ENCODE measurements at places on chromosomes 7 and 10.

DNA sequence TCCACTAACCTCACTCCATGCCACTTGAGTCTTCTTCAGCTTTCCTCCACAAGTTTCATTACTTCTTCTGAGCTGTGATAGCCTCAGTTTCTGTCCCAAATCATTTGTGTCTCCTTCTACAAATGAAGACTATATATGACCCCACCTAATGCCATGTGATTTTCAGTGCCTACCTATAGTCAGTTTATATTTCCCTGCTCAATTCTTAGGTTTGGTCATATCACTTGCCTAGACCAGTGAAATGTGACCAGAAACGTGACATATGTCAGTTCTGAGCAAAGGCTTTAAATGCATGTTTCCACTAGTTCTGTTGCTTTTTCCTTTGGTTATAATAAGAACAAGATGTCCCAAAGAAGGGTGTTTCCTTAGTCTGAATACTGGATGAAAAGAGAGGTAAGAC is 24.6 kb upstream of the REEP3 start:
- H3K4me3 ChIP-seq, result no peak overlapping the region
- H3K27ac ChIP-seq, result no peak overlapping the region
- H3K27me3 ChIP-seq, result no peaks in the 10 kb centered on the region
- H3K36me3 ChIP-seq, result no peaks in the 10 kb centered on the region
- no peaks in the 10 kb centered on the region for H3K4me1 ChIP-seq

GRCh38 chr7:147509035-147509501 is 1081.5 kb upstream of the C7orf33 start:
- no peaks in the 10 kb centered on the region for H3K36me3 ChIP-seq
- DNase-seq, result no peak
- H3K27me3 ChIP-seq, result no peaks in the 10 kb centered on the region
- no peaks in the 10 kb centered on the region for H3K4me1 ChIP-seq
- no peak overlapping the region for H3K4me3 ChIP-seq

GRCh38 chr7:127474457-127474856 is 81.9 kb upstream of the ZNF800 start:
- H3K27me3 ChIP-seq, result no peaks in the 10 kb centered on the region
- no peak overlapping the region for H3K4me3 ChIP-seq
- no peaks in the 10 kb centered on the region for H3K36me3 ChIP-seq
- DNase-seq, result no peak
- no peaks in the 10 kb centered on the region for H3K4me1 ChIP-seq
- no peak overlapping the region for H3K27ac ChIP-seq

DNA sequence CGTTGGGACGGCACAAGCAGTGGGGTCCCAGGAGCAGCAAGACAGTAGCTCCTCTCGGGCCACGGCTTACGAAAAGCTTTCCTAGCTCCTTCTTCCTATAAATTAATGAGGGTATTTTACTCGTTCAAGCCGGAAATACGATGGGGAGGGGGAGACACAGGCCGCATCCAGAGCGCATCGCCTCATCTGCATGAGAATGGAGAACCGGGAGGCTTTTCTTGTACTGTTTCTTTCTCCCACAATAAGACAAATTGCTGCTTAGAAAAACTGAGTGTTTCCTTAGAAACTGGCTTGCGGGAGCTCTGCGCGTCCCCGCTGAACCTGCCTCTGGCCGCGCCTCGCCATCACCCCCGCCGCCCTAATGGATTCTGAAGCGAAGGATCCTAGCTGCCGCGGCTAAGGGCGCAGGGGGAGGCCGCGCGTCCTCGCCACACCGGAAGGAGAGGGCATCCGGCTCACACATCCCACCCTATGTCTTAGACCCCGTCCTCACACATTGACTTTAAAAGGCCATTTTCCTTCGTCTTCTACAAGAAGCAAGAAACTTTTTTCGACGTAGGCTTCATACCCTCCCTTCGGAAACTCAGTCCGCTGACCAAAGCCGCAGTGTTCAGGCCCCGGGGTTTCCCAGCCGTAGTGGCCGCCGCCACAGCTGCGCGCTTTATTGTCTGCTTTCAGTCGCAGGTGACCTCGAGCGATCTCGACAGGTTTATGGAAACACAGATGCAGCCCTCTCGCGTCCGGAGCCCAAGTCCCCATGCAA is 8.8 kb downstream of the NXPH1 start:
- H3K27me3 ChIP-seq, result peaks cover 95% of the 10 kb centered on the region
- peak overlapping the region; percentile 51 for H3K4me3 ChIP-seq
- peak; percentile 65 for DNase-seq
- no peaks in the 10 kb centered on the region for H3K36me3 ChIP-seq

DNA sequence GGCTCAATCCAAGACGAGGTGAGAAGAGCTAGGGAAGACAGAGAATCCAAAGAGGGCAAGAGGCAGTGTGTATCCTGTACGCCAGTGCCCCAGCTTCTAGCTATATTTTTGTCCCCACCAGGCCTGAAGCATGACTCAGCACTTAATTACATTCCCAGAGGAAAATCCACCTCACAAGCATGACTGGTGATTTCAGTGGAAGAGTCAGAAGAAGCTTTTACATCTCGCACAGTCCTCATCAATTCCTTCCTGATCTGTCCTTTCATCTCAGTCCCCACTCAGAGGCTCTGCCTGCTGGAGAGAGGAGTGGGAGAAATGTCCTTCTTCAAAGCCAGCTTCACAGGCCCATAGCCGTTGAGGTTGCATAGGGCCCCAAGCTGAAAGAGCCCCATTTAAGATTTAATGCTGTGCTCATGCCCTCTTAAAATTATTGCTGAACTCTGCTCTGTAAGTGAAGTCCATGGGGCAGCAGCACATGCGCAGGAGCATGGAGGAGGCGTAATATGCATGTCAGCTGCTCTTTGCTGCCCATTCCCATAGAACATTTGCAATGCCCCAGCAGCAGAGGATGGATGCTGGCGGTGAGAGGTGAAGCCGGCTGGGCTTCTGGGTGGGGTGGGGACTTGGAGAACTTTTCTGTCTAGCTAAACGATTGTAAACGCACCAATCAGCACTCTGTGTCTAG is 39.0 kb upstream of the AOAH start:
- no peak overlapping the region for H3K4me3 ChIP-seq
- no peaks in the 10 kb centered on the region for H3K36me3 ChIP-seq
- H3K27ac ChIP-seq, result no peak overlapping the region
- no peak for DNase-seq

Measured in neural progenitor cell (in vitro differentiated cells).